ENCODE measurements at places on chromosomes 7 and 10. TPM values are rescaled to one million over a fixed set of nuclear protein-coding genes. Genes with fewer than 3 reads are reported as not detected.

The AKR1D1 gene
- total RNA-seq = 0.87 TPM

The CFAP43 gene
- 72.8 TPM for total RNA-seq

The EEF1AKMT2 gene
- 25.8 TPM for total RNA-seq

The SLC18A3 gene
- total RNA-seq = not detected

The NME8 gene
- total RNA-seq = 1.7 TPM

The NCF1 gene
- 1.5 TPM for total RNA-seq

The CYP3A7 gene
- total RNA-seq = not detected

The STEAP4 gene
- total RNA-seq = 16.2 TPM

The CTNNA3 gene
- 19.4 TPM for total RNA-seq

The RELN gene
- total RNA-seq = 5.8 TPM

The NPSR1 gene
- total RNA-seq = not detected

The TFR2 gene
- 0.87 TPM for total RNA-seq

The AKR1C1 gene
- 26.3 TPM for total RNA-seq

The PKD2L1 gene
- 0.99 TPM for total RNA-seq

The CLDN15 gene
- total RNA-seq = 13.6 TPM

The AS3MT gene
- 19.2 TPM for total RNA-seq

The NUTM2B gene
- 4.8 TPM for total RNA-seq

The LBX1 gene
- total RNA-seq = not detected

The KIF5B gene
- 122 TPM for total RNA-seq

The SFRP4 gene
- 18.5 TPM for total RNA-seq

The GLCCI1 gene
- 30.2 TPM for total RNA-seq

The MRC1 gene
- 17.3 TPM for total RNA-seq

The RAMP3 gene
- 23.8 TPM for total RNA-seq

The CPA4 gene
- total RNA-seq = 0.68 TPM

The TWIST1 gene
- 11.7 TPM for total RNA-seq

The EGFR gene
- total RNA-seq = 45.0 TPM

The ABCB1 gene
- total RNA-seq = 8.6 TPM

The IDI2 gene
- total RNA-seq = 1.1 TPM

The COBL gene
- 12.3 TPM for total RNA-seq

The DENND2A gene
- total RNA-seq = 5.5 TPM
